Hepatocyte (in vitro differentiated cells): ENCODE measurements at places on chromosomes 6 and 20. TPM values are rescaled to one million over a fixed set of nuclear protein-coding genes. Genes with fewer than 3 reads are reported as not detected.

The CNR1 gene
- total RNA-seq: 4.4 and 5.2 TPM in 2 replicates

The MOCS1 gene
- 10.6 and 10.7 TPM in 2 replicates for total RNA-seq

The ARFGEF3 gene
- 3.9 and 4.1 TPM in 2 replicates for total RNA-seq

The KIF6 gene
- total RNA-seq: 0.28 and 0.87 TPM in 2 replicates

The CST2 gene
- not detected in 2 replicates for total RNA-seq

The PDYN gene
- total RNA-seq: not detected in 2 replicates

The REM1 gene
- total RNA-seq: 0.08 TPM in 1 of 2 replicates, not detected in the other

The FRS3 gene
- 0.84 and 1.4 TPM in 2 replicates for total RNA-seq

The DTD1 gene
- total RNA-seq: 33.2 and 40.1 TPM in 2 replicates

The CEP85L gene
- 38.5 and 40.2 TPM in 2 replicates for total RNA-seq

The BTN1A1 gene
- 0.60 and 0.84 TPM in 2 replicates for total RNA-seq

The PI3 gene
- total RNA-seq: 4.8 and 5.7 TPM in 2 replicates

The C6orf163 gene
- total RNA-seq: 1.3 and 2.5 TPM in 2 replicates
